ENCODE measurements at places on chromosomes 4 and X.

- DNase-seq: no peak
These were observed 199.2 kb downstream of the DCTD start for GRCh38 chr4:182717788-182718583.

GRCh38 chr4:158940271-158940670, 162.6 kb upstream of the RAPGEF2 start:
- no peak for DNase-seq

GRCh38 chr4:177012918-177013545, 220.3 kb upstream of the VEGFC start:
- DNase-seq: no peak

DNA sequence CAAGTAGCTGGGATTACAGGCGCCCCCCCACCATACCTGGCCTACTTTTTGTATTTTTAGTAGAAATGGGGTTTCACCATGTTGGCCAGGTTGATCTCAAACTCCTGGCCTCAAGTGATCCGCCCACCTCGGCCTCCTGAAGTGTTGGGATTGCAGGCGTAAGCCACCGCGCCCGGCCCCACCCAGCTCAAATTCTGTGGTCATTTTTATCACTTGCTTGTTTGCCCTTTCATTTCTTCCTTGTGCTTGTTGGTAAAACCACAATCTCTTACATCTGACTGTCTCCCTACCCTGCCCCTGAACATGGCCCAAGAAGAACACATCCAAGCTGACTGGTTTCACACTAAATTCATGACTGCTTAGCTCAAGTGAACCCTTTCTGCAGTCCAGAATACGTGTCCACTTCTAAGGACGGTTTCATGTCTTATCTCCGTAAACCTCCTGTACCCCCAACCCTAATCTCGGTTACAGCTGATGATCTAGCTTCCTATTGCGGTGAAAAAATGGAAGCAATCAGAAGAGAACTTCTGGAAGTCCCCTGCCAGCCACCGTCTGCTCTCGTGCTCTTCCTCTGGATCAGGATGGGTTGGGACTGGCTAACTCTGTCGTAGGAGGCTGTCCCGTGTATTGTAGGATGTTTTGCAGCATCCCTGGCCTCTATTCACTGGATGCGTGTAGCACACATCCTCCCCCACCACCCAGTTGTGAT, 5.4 kb upstream of the RS1 start:
- DNase-seq: no peak

DNA sequence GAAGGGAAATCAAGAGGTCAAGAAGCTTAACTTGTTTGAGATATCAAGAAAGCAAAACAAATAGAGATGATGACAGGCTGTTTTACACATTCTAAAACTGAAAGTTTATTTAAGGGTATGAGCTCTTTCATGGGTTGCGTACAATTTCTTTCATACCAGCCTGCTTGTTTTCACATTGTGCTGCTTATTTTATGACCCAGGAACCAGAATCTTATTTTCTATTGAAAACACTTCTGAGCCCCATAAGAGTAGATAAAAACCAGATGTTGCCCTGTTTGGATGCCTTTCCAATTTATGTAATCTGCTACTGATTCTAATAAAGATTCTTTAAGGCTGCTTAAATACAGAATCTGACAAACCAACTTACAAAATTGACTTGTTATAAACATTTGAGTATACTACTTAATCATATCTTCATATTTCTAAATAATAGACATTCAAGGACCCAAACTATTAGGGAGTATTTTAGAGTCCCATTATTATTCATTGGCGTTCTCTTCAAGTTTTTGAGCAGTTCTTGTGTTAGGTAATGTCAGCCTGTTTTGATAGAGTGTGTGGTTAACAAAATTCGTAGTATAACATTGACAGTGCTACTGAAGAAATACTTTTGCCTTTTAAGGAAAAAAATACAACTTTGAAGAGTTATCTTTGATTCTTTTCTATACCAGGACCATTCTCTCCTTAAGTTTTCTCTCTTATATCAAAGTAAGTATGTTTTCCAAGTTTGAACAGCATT, 74.4 kb downstream of the PDLIM5 start:
- DNase-seq: no peak

GRCh38 chr4:102828497-102828808, 1.1 kb upstream of the UBE2D3 start:
- no peak for DNase-seq

DNA sequence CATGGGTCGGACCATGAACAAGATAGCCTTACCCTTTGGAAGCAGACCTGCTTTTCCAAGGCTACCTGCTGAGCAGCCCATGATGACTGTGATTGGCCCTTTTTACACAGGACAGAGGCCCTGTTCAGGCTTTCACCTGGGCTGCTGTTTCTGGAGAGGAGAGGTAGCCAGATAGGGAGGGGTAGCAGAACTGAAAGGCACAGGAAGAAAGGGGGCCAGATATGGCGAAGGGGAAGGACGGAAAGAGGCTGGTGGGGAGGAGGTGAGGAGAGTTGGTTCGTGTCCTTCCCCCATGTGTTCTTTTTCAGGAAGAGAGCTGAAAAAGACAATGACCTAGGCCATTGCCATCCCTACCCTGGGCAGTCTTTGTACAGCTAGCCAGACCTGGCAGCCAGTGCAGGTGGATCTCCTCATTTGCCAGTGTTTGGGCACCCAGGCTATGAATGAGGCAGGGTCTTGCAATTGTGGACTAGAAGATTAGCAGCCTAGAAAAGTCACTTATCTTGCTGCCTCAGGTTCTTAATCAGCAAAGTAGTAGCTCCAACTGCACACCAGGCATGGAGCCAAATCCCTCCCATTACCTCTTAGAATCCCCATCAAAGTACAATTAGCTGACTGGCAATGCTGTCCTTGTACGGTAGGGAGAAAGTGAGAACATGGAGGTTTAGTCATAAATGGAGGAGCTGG, 139.6 kb downstream of the AMMECR1 start:
- no peak for DNase-seq

DNA sequence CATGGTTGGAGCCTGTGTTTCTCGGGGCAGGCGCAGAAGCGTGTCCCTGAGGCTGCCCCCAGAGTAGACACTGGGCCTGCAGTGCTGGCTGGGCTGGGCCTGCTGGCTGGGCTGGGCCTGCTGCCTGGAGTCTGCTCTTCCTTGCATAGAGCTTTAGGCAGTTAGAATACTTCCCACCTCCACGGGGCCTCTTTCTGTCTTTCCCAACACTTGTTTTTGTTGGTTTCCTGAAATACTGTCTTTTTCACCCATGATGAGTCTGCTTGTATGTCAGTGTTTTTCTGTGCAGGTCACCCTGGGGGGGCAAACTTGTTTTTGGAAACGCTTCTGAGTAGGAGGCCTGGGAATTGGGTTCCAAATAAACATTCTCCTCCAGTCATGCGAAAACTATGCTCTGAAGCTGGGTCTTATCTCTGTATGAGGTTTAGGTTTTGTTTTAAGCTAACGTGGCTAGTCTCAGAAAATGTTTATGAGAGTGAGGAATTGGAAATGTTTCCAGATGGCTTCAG, 32.2 kb downstream of the TRMT44 start:
- no peak for DNase-seq

DNA sequence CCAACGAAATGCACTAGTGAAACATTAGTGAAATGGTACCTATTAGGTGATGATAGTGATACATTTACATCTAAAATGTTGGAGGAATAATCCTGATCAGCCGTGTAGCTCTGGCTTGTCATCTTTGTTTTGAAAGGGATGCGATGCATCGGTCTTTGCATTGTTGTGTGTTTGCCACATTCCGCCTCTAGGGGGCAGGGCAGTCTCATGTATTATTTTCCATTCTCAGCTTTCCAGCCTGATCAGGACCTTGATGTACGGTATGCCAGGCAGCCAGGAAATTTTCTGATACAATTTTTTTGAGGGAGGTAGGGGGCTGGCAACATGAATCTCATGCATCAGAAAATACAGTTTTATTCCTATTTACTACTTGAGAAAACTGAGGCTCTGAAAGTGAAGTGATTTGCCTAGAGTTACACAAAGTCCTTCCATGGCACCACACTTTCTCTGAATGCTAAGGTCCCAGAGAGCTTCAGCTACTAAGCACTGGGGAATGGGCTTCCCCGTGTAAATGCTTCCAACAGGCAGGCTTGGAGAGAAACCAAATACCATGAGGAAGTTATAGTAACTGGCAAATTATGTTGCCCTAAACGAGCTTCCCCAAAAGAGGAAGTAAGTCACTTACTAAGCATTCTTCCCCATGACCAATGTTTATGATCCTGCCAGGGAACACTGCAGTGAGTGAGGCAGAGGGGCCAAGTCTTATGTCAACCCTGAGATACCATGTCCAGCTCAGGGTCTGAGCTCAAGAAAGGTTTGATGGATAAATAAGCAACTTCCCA, 31.8 kb upstream of the IQSEC2 start:
- DNase-seq: peak; percentile 30

DNA sequence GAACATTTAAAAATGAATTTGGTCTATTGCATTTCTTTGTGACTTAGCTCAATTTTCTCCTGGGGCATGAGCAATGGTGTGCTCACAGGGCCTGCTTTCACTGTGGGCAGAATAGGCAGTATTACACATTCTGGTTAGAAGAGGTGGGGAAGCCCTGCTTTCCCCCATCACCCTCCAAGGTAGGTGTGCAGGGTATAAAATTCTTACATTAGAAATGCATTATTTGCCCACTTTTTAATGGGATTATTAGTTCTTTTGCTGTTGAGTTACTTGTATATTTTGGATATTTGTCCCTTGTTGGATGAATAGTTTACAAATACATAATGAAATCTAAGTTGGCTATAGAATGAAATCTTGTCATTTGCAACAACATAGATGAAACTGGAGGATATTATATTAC, 8.3 kb upstream of the STBD1 start:
- no peak for DNase-seq

DNA sequence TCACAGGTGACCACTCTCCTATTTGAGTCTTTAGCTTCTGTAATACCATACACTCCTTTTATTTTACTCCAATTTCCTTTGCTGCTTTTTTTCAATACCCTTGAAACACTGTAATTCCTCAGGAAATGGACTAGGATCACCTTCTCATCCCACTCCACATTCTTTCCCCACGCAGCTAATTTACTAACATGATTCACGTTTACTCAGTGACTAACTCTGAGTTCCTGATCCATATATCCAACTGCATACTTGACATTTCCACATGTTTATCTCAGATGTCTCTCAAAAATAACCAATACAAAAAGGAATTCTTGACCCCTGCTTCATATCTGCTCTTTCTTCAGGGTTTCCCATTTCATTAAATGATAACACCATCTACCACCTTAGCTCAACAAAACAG, 19.9 kb downstream of the RPS6KA6 start:
- DNase-seq: no peak

GRCh38 chrX:49278081-49278480, 8.5 kb downstream of the PPP1R3F start:
- DNase-seq: no peak

DNA sequence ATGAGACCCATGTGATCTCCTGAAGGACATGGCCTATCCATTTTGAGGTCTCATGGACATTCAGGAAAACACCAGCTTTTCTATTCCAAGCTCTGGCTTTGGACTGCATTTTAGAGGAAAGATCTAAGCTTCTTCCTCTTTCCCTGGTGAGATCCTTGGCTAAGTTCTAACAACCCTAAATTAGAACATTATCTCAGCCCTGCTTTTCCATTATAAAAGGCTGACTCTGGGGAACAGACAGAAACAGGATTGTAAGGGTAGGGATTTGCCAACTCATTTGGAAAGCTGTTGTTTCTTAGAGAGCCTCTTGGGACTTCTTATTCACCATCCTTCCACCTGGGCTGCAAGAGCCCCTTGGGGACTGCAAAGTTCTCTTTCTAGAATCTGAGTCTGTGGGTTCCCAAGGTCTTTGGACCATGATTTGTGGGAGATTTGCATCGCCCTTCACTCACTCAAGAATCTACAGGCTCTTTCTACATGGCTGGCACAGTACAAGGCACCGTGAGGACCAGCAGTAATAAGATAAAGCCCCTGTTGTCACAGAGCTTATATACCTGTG, 146.9 kb downstream of the FNIP2 start:
- DNase-seq: no peak

- DNase-seq: no peak
These were observed 96.1 kb upstream of the VCX start for GRCh38 chrX:7746856-7747255.

GRCh38 chr4:70838666-70839588, 763 bp downstream of the GRSF1 start:
- DNase-seq: peak; percentile 42

DNA sequence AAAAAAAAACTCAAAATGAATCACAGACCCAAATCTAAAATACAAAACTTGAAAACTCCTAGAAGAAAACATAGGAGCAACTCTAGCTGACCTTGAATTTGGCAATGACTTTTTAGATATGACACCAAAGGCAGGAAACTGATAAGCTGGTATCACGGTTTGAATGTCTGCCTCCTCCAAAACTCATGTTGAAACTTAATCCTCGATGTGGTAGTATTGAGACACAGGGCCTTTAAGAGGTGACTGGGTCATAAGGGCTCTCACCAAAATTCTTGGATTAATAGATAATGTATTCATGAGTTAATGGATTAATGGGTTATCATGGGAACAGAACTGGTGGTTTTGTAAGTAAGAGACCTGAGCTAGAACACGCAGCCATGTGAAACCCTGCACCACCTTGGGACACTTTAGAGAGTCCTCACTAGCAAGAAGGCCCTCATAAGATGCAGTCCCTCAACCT, 40.5 kb downstream of the FRYL start:
- no peak for DNase-seq

DNA sequence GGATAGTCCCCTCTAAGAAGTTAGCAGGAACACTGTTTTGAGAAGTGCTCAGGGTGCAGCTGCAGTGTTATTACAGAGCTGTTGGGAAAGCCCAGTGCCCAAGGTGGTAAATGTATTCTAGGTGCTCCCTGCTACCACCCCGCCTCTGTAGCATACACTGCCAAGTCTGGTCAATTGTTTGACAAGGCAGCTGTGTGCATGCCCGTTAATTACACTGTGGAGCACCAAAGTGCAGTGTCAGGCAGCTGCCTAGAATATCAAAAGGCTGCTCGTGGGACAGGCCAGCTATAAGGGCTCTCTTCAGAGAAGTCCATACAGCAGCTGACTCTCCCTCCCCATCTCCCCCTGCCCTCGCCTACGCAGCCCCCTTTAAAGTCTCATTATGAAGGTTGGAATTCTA, 99.9 kb upstream of the KLHL13 start:
- no peak for DNase-seq

GRCh38 chr4:145937971-145938611, 532 bp downstream of the ZNF827 start:
- peak; percentile 6 for DNase-seq

- no peak for DNase-seq
These were observed 8.7 kb downstream of the CITED1 start for GRCh38 chrX:72296991-72297390.

GRCh38 chr4:176753049-176753448, 39.7 kb downstream of the VEGFC start:
- no peak for DNase-seq

All from activated CD8-positive, alpha-beta memory T cell treated with anti-CD3 and anti-CD28 coated beads for 1 hour (primary cell).